ENCODE measurements at places on chromosomes 5 and 9. TPM values are rescaled to one million over a fixed set of nuclear protein-coding genes. Genes with fewer than 3 reads are reported as not detected.

The CCL21 gene
- total RNA-seq = not detected

The BICD2 gene
- total RNA-seq = 40.0 TPM

The PCDHA9 gene
- not detected for total RNA-seq

The FOXD1 gene
- 4.0 TPM for total RNA-seq

The FBP2 gene
- not detected for total RNA-seq

The GEMIN5 gene
- total RNA-seq = 18.6 TPM

The FUT7 gene
- total RNA-seq = not detected

The PDLIM4 gene
- 35.8 TPM for total RNA-seq

GRCh38 chr5:40678026-40678425, 1.7 kb upstream of the PTGER4 start:
- H3K4me3 ChIP-seq = peak overlapping the region; percentile 76
- H3K4me1 ChIP-seq = peaks cover 41% of the 10 kb centered on the region
- DNase-seq = peak; percentile 48
- no peaks in the 10 kb centered on the region for H3K27me3 ChIP-seq

- no peak overlapping the region for H3K27ac ChIP-seq
- H3K4me3 ChIP-seq = no peak overlapping the region
- no peak for DNase-seq
- no peaks in the 10 kb centered on the region for H3K27me3 ChIP-seq
- no peaks in the 10 kb centered on the region for H3K4me1 ChIP-seq
These were observed 111.2 kb upstream of the FAM174A start for GRCh38 chr5:100424017-100424416.

DNA sequence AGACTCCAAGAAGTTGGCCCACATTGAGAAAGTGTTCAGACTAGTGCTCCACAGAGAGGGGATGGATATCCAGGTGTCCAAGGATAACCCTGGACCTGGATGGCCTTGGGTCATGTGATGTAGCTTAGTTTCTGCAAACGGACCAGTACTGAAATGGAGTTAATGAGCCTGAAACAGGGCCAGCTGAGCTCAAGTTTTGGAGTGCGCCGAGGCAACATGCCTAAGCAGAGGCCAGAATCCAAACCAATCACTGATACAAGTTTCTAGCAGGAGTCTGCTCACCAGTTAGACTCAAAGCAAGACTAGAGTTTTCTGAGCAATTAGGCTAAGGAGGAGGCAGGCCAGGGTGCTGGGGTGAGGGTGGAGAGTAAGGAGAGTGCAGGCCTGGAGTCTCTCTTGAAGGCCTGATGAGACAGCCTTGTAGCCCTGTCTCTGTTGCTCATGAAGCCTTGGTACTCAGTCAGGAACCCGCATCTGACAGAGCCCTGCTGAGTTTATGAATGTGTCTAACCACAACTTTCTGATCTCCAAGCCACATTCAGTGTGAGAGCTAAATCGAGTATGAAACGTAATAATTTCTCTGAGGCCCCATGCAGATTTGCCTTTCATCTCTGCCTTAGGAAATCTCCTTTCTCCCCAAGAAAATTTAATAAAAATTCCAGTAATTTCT, 68.9 kb upstream of the EQTN start:
- no peaks in the 10 kb centered on the region for H3K27me3 ChIP-seq
- H3K4me1 ChIP-seq = no peaks in the 10 kb centered on the region
- no peaks in the 10 kb centered on the region for H3K36me3 ChIP-seq
- no peak for DNase-seq

DNA sequence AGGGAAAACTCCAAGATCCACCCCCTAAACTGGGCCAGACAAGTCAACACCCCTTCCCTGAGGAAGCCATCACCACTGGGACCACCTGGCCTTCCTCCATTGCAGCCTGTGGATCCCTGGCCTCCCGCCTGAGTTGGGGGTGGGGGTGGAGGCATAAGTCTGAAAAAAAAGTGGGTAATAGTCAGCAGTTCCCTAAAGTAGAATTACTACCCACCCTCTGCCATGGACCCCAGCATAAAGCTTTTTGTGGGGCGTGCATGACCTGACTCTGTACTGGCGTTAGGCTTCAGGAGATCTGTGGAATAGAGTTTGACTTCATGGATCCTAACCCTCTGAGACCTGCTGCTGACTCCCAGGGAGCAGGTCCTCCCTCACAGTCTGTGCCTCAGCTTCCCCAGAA, 2.0 kb upstream of the CXXC5 start:
- H3K36me3 ChIP-seq = no peaks in the 10 kb centered on the region
- H3K4me3 ChIP-seq = no peak overlapping the region
- H3K27me3 ChIP-seq = no peaks in the 10 kb centered on the region
- peaks cover 68% of the 10 kb centered on the region for H3K4me1 ChIP-seq

- no peaks in the 10 kb centered on the region for H3K27me3 ChIP-seq
- no peak for DNase-seq
- no peaks in the 10 kb centered on the region for H3K36me3 ChIP-seq
- H3K4me1 ChIP-seq = peaks cover 18% of the 10 kb centered on the region
These were observed 3.9 kb downstream of the GRK6 start for GRCh38 chr5:177430140-177430951.

DNA sequence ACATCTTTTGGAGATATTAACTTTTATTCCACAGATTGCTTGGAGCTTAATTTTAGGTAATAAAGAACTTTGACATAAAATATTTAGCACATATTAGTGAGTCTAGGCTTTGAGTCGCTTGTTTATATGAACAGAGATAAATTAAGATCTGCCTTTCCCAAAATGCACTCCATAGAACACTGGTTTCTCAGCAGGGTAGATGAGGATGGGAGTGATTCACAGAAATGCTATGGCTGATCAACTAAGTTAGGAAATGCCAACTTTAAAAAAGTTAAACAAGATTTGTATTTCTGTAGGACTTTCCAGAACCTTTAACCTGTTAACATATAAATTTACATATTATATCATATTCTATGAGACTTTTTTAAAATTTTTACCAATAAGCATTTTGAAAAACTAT, 65.2 kb downstream of the STARD4 start:
- no peak for DNase-seq
- H3K27me3 ChIP-seq = peaks cover 4% of the 10 kb centered on the region
- no peaks in the 10 kb centered on the region for H3K36me3 ChIP-seq
- H3K4me1 ChIP-seq = no peaks in the 10 kb centered on the region
- H3K27ac ChIP-seq = no peak overlapping the region

DNA sequence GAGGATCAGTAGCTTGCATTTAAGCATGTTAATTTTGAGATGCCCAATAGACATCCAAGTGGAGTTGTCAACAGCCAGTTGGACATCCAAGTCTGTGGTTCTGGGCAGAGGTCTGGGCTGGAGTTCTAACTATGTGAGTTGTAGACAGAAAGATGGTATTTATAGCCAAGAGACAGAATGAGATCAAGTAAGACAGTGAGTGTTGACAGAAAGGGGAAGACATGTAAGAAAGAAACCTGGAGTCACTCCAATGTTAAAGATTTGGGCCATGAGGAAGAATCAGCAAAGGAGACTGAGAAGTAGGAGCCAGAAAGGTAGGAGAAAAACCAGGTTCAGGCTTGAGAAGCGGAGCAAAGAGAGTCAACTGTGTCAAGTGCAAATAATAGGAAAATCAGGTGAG, 95.5 kb upstream of the PUM3 start:
- no peak overlapping the region for H3K4me3 ChIP-seq
- H3K27me3 ChIP-seq = peaks cover 12% of the 10 kb centered on the region
- H3K36me3 ChIP-seq = no peaks in the 10 kb centered on the region
- no peak overlapping the region for H3K27ac ChIP-seq

Measured in PC-9 (cell line).